DMS153 (cell line): ENCODE measurements at places on chromosomes 11 and 22.
A peak's percentile ranks its signal among the peaks of the same experiment; 100 is the strongest.

DNA sequence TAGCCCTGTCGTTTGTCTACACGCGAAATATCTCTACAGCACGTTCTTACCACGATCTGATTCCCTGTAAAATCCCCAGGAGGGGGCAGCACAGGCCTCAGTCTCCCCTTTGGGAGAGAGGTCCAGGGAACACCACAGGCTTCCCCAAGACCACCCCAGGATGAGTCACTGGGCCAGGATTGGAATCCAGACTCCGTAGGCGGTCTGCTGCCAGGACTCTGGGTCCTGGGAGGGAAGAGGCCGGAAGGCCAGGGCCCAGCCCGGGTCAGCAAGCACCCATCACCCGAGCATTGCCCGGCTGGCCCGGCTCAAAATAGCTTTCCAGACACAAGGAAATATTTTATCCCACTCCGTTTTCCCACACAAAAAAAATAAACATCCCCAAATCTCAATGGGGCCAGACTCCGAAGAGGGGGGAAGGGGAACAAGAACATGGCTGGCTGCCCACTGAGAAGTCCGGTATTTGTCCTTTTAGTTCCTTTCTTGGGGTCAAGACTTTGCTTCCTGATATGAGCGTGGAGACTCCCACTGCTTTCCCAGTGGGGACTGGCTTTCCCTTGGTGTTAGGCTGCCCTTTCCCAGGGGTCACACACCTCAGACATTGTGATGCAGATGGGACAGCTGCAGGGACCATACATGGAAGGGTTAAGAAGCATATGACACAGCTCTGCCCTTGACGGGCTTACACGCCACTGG lies 91.3 kb downstream of the LRRC32 start:
- DNase-seq, result no peak

- no peak for DNase-seq
Measured at GRCh38 chr22:23500508-23501260, 79.4 kb downstream of the IGLL1 start.

DNA sequence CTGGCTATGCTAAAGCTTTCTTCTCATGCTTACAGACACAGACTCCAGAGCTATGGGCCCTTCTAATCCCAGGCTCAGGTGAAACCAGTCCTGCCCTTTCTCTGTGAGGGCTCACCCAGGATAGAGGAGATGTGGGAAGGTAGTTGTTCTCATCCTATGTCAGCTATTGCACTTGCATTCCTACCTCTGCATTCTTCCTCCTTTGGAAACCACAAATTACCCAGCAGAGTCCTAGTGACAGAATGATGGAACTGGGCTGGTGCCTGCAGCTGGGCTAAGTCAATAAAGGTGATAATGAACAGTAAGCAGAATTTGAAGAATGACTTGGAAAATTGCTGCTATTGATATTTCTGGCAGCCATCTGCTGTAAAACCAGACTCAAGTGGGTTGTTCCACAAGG lies 560.0 kb downstream of the TMEM135 start:
- peak; percentile 64 for DNase-seq

DNA sequence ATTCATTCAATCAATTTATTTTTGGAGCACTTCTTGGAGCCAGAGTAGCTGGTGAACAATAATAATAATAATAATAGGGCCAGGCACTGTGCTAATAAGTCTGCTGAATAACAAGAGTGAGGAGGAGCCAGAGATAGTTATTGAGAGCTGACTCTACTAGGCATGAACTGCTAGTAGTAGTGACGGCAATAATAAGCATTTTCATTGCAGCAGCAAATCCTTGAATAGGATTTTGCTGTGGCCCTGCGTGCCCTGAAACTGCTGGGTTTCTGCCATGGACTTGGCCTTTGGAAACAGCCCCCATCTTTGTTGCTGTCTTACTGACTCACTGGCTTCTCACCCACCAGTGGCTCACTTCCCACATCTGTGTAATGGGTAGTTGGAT lies 545.9 kb downstream of the MIAT start:
- DNase-seq, result no peak

- no peak for DNase-seq
Measured at GRCh38 chr11:73346186-73346935, 29.8 kb upstream of the RELT start.

- DNase-seq, result no peak
Measured at GRCh38 chr22:46577368-46578249, 40.2 kb upstream of the CELSR1 start.

GRCh38 chr22:49323751-49324415 lies 503.8 kb downstream of the BRD1 start:
- no peak for DNase-seq

DNA sequence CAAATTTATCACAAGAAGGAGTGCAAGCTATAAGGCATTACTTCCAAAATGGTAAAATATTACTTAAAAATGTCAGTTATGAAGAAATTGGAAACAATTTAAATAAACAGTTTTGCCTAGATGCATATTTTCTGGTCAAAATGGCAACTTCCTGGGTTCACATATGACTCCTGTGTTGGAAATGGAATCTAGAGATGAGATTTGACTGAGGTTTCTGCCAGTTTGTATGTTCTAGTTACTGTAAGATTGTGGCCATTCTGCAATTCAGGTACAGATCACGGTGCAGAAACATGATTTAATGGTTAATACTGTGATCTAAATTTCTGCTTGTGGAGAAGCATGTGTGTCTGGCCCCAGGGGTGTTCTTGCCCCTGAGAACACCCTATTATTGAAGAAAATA lies 3.4 kb upstream of the OR4C6 start:
- no peak for DNase-seq

DNA sequence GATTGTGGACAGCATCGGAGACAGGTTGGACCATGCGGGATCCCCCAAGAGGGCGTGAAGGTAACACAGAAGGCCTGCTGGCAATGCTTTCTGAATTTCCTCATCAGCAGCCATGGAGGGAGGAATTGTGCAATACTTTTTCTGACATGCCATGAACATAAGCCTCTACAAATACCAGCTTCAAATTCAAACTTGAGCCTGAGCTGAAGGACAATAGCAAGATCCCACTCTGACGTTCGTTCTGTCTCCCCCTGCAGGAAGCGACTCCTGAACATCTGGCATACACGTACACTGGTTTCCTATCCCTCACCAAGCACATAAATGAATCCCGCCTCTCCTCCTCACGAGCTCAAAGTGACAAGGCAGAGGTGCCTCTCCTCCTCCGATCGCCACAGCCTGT lies 312.2 kb downstream of the BRD1 start:
- DNase-seq, result no peak

- no peak for DNase-seq
Measured at GRCh38 chr11:66080055-66080817, 10.2 kb downstream of the PACS1 start.

GRCh38 chr11:123357353-123357989 lies 72.6 kb upstream of the GRAMD1B start:
- DNase-seq, result no peak
